Smooth muscle cell of trachea (primary cell): ENCODE measurements at places on chromosomes 7 and 10. TPM values are rescaled to one million over a fixed set of nuclear protein-coding genes. Genes with fewer than 3 reads are reported as not detected.

NDUFB8 gene
- 120 and 157 TPM in 2 replicates for total RNA-seq

SHTN1 gene
- 0.99 and 3.2 TPM in 2 replicates for total RNA-seq

GALNT17 gene
- not detected in 2 replicates for total RNA-seq

TCF7L2 gene
- total RNA-seq, result 3.0 and 5.7 TPM in 2 replicates

MINDY4 gene
- 8.6 and 9.8 TPM in 2 replicates for total RNA-seq

EBLN1 gene
- not detected in 2 replicates for total RNA-seq

NEUROD6 gene
- not detected in 2 replicates for total RNA-seq

BAMBI gene
- total RNA-seq, result 0.15 and 1.5 TPM in 2 replicates

ZFYVE27 gene
- total RNA-seq, result 20.9 and 23.3 TPM in 2 replicates

GSTO1 gene
- total RNA-seq, result 137 and 315 TPM in 2 replicates

HEPACAM2 gene
- total RNA-seq, result 0.17 TPM in 1 of 2 replicates, not detected in the other

CPA2 gene
- total RNA-seq, result not detected in 2 replicates

CUEDC2 gene
- 78.4 and 86.2 TPM in 2 replicates for total RNA-seq

NODAL gene
- total RNA-seq, result not detected in 2 replicates

PLPP4 gene
- total RNA-seq, result 0.99 and 1.2 TPM in 2 replicates

KBTBD2 gene
- total RNA-seq, result 28.4 and 38.8 TPM in 2 replicates

SLC26A3 gene
- not detected in 2 replicates for total RNA-seq

ANKRD61 gene
- not detected in 2 replicates for total RNA-seq

KMT2E gene
- 75.6 and 115 TPM in 2 replicates for total RNA-seq

ADCY1 gene
- 4.8 and 29.4 TPM in 2 replicates for total RNA-seq

SKAP2 gene
- total RNA-seq, result 9.9 and 15.3 TPM in 2 replicates

FFAR4 gene
- not detected in 2 replicates for total RNA-seq

ADIRF gene
- total RNA-seq, result 159 and 195 TPM in 2 replicates

ITIH5 gene
- total RNA-seq, result under 0.01 and 2.8 TPM in 2 replicates

AKR1C2 gene
- 51.9 and 62.1 TPM in 2 replicates for total RNA-seq

ADAM22 gene
- 1.0 and 1.5 TPM in 2 replicates for total RNA-seq

VWC2 gene
- not detected in 2 replicates for total RNA-seq

NAMPT gene
- total RNA-seq, result 80.1 and 120 TPM in 2 replicates

SGPL1 gene
- 20.7 and 24.0 TPM in 2 replicates for total RNA-seq

HOXA3 gene
- 2.6 and 3.0 TPM in 2 replicates for total RNA-seq

PTPN20 gene
- 0.33 and 0.73 TPM in 2 replicates for total RNA-seq

ALDH18A1 gene
- 92.8 and 135 TPM in 2 replicates for total RNA-seq

RELN gene
- 4.7 and 6.0 TPM in 2 replicates for total RNA-seq

OGDHL gene
- total RNA-seq, result 0.17 and 0.29 TPM in 2 replicates

PLOD3 gene
- 99.5 and 155 TPM in 2 replicates for total RNA-seq

OR2A42 gene
- total RNA-seq, result 0.15 TPM in 1 of 2 replicates, not detected in the other

WNT16 gene
- total RNA-seq, result 0.50 and 1.2 TPM in 2 replicates

GDF10 gene
- total RNA-seq, result 44.9 and 178 TPM in 2 replicates
